CD8-positive, alpha-beta memory T cell (primary cell): ENCODE measurements at places on chromosomes 7 and 10. TPM values are rescaled to one million over a fixed set of nuclear protein-coding genes. Genes with fewer than 3 reads are reported as not detected.

DNA sequence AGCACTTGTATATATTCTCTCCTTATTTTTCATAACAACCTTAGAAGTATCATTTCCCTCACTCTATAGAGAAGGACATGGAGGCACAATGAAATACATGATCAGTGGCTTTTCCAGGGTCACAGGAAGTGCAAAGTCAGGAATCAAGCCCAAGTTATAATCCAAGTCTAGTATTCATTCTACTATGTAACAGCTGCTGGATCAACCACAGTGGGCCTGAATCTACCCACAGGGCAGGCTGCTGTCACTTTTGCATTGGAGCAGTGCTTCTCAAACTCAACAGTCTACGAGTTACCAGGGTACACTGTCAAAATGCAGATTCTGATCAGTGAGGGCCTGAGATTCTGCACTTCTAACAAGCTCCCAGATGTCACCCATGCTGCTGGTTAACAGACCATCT, 18.3 kb downstream of the ZDHHC16 start:
- no peak for DNase-seq
- H3K27ac ChIP-seq, result no peak overlapping the region
- no peak overlapping the region for H3K4me3 ChIP-seq
- no peaks in the 10 kb centered on the region for H3K4me1 ChIP-seq
- no peaks in the 10 kb centered on the region for H3K27me3 ChIP-seq

Gene SPDYE3
- not detected for total RNA-seq

- peaks cover 21% of the 10 kb centered on the region for H3K4me1 ChIP-seq
- H3K27ac ChIP-seq, result peak overlapping the region; percentile 53
- DNase-seq, result no peak
Measured at GRCh38 chr7:76392531-76393115, 16.9 kb downstream of the SSC4D start.

Gene LRRC18
- not detected for total RNA-seq

- no peak for DNase-seq
- H3K4me3 ChIP-seq, result no peak overlapping the region
- H3K27me3 ChIP-seq, result no peaks in the 10 kb centered on the region
- no peaks in the 10 kb centered on the region for H3K4me1 ChIP-seq
Measured at GRCh38 chr7:16960337-16960965, 78.7 kb upstream of the AGR3 start.

Gene SPACDR
- 1.00 TPM for total RNA-seq

Gene LRIT1
- not detected for total RNA-seq

- no peaks in the 10 kb centered on the region for H3K27me3 ChIP-seq
- no peak overlapping the region for H3K27ac ChIP-seq
- peaks cover 7% of the 10 kb centered on the region for H3K36me3 ChIP-seq
Measured at GRCh38 chr7:2735744-2736143, 47.7 kb downstream of the AMZ1 start.

GRCh38 chr10:62924344-62924748, 108.2 kb upstream of the EGR2 start:
- H3K4me3 ChIP-seq, result no peak overlapping the region
- no peak for DNase-seq
- no peaks in the 10 kb centered on the region for H3K36me3 ChIP-seq
- no peaks in the 10 kb centered on the region for H3K4me1 ChIP-seq

DNA sequence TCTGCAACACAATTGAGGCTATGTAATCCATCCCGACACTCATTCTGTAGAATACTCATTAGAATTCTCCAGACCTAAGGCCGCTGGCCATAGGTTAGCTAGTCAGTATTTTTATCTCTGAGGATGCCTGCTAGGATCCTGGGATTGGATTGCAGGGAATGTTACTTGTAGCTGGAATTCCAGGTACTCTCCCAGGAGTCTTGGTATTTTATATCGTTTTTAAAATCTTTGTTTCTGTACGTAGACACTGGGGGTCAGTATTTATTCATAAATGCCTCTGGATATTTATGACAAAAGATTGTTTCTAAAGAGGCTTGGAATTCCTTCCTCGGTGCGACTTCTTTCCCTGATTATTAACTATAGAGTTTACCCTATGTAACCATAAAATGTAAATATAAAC, 40.1 kb downstream of the BPGM start:
- no peak overlapping the region for H3K27ac ChIP-seq
- H3K27me3 ChIP-seq, result no peaks in the 10 kb centered on the region
- no peak for DNase-seq
- no peaks in the 10 kb centered on the region for H3K4me1 ChIP-seq

DNA sequence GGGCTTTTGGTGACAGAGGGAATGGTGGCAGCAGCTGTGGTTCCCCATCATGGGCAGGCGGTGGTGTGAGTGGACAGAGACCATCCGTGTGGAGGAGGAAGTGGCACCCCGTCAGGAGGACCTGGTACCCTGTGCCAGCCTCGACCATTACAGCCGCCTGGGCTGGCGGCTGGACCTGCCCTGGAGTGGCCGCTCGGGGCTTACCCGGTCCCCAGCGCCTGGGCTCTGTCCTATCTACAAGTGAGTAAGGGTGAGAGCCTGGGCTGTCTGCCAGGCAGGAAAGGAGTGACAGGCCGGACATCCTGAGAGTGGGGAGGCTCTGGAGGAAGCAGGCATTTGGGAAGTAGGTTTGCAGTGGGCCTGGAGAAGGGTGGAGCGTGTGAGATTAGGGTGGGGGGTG, 2.9 kb upstream of the ZNF467 start:
- no peaks in the 10 kb centered on the region for H3K27me3 ChIP-seq
- peaks cover 2% of the 10 kb centered on the region for H3K4me1 ChIP-seq

Gene CAMK2G
- 17.3 TPM for total RNA-seq

GRCh38 chr10:4456279-4456678, 369.7 kb upstream of the AKR1E2 start:
- H3K4me1 ChIP-seq, result no peaks in the 10 kb centered on the region
- no peaks in the 10 kb centered on the region for H3K36me3 ChIP-seq
- no peaks in the 10 kb centered on the region for H3K27me3 ChIP-seq
- DNase-seq, result no peak
- H3K27ac ChIP-seq, result no peak overlapping the region
- no peak overlapping the region for H3K4me3 ChIP-seq
